Mesenteric fat pad (tissue), 1 donor: ENCODE measurements at places on chromosomes 6 and 20. TPM values are rescaled to one million over a fixed set of nuclear protein-coding genes. Genes with fewer than 3 reads are reported as not detected.

The PARD6B gene
- 2.0 TPM for total RNA-seq

GRCh38 chr6:155154158-155154830, 109.5 kb upstream of the CLDN20 start:
- no peak for DNase-seq

- DNase-seq, result no peak
Measured at GRCh38 chr6:49978332-49979226, 9.2 kb upstream of the DEFB113 start.

DNA sequence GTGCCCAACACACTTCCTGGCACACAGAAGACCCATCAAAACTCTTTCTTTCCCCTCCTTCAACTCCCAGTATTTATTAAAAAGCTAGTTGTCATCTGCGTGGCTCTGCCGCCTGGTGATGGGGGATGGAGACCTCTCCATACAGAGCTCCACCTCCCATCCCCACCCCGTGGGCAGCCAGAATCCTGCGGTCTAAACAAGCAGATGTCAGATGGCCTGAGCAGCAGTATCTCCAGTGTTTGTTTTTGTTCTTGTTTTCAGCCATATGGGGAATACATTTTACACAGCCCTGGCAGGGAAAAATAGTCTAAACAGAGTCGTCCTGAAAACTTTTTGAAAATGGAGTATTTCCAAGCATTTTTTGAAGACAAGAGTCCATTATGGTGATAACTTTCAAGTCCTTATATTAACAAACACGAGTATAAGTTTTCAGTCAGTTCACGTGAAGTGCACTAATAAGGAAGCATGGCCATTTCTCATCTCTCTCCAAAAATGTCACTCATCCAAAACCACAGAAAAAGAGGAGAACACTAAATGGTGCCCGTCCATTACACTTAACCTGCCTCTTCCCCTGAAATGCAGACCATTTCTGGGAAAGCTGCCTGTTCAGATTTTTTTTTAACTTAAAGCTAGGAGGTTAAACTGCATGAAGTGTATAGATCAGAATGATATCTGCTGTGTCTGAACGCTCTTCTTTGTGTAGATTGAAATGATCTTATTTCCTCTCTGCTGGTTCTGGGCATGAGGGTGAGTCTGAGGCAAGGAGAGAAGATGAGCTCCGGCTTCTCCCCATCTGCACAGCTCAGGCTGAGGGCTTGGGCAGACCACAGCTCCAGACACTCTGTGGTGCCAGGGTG, 91.0 kb downstream of the TCP11 start:
- no peak for DNase-seq

The HLA-DOB gene
- total RNA-seq, result not detected

DNA sequence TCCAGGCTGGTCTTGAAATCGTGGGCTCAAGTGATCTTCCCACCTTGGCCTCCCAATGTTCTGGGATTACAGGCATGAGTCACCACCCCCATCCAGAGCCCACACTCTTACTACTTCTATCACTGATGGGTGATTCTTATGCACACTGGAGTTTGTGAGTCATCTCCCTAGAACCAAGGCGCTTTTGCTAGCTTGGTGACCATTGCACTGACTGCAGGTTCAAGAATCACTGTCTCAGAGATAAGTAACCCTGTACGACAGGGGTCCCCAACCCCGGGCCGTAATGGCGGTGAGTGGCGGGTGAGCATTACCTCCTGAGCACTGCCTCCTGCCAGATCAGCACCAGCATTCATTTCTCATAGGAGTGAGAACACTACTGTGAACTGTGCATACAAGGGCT, 118.8 kb downstream of the MAP3K7 start:
- no peak for DNase-seq

DNA sequence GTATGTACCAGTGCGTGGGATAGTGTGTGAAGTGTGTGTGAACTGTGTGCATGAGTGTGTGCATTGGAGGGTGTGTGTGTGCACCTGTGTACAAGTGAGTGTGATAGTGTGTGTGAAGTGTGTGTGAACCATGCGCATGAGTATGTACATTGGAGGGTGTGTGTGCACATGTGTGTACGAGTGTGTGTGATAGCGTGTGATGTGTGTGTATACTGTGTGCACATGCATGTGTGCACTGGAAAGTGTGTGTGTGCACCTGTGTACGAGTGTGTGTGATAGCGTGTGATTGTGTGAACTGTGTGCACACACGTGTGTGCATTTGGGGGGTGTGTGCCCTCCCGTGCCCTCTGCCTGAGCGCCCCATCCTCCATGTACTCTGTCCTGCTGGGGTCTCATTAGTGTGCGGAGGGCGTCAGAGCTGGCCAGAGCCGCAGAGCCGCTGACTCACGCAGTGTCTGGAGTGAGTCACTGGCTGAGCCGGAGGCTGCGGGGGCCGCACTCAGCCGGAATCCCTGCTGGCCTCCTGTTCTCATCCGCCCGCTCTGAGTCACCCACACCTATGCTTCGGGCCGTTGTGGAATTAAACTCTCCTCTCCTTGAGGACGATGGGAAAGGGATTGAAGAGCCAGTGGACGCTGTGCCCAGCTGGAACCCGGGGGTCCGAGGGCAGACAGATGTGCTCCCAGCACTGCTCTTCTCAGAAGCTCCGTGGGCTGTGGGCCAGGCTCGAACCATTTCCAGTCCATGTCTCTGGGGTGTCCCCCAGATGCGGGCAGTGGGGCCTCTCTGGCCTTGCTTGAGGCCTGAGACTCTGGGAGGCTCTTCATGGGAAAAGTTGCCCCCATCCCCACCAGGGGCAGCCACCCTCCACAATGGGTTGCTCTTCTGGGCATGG, 27.3 kb upstream of the STX16 start:
- no peak for DNase-seq

The MYBL2 gene
- not detected for total RNA-seq

GRCh38 chr6:134099770-134100169, 47.3 kb upstream of the SLC2A12 start:
- DNase-seq, result no peak

The CAPN11 gene
- total RNA-seq, result 2.4 TPM

The ZC2HC1B gene
- total RNA-seq, result not detected

DNA sequence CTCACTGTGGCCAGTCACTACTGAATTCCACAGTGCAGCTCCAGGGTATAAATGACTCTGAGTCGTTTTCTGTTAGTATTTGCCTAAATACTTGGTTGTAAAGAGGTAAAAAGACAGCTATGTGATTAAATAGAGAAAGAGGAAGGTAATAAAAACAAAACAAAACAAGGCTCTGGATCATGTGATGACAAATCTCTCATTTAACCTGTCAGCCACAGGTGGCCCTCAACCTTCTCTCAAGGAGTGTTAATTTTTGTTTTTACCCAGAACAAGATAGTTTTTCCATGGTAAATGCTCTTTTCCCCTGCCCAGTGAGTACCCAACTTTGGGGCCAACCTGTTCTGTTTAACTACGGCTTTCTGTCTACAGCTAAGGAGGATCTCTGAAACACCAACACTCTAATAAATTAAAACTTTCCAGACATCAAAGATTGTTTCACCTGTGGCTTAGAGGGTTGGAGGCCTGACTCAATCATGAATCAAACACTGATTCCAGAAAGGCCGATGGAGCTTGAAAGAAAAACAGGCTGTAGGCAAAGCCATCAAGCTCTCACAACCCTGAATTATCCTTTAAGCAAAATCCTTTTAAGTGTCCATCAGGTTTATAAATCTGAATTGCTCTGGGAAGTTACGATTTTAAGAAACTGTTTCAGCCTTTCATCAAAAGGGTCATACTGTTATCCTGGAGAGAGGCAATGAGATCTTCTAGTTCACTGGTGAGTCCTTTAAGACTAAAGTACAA, 81.5 kb upstream of the BCLAF1 start:
- no peak for DNase-seq

The SGK2 gene
- 14.0 TPM for total RNA-seq

DNA sequence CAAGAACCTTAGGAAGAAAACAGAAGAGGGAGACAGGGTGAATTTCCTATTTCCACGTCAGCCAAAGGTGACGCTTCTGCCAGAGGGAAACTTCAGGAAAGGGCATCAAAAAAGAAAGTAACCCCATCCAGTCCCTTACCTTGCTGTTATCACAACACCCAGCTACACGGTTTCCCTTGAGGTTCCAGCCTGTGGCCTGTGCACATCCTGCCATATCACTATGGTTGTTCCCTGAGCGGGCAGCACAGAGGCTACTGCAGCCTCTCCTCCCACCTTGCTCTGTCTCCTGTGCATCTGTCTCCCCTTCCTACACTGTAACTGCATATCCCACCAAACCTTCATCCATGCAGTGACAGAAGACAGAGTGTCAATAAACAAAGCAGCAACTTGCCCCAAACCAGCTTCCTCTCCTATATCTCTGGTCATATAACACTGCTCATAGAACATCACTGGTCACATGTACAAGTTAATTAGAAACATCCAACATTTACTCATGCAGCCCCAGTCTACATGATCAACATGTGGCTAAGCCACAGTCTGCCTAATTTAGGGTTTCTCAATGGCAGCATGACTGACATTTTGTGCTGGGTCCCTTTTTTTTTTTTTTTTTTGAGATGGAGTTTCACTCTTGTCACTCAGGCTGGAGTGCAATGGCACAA, 54.7 kb downstream of the GFOD1 start:
- no peak for DNase-seq

The GSTA2 gene
- not detected for total RNA-seq

The IMPG1 gene
- not detected for total RNA-seq

GRCh38 chr6:91816335-91816734, 1229.5 kb upstream of the MAP3K7 start:
- no peak for DNase-seq

GRCh38 chr20:45020236-45020886, 54.0 kb downstream of the STK4 start:
- no peak for DNase-seq

The WFDC10B gene
- total RNA-seq, result not detected

GRCh38 chr20:23663180-23663579, 25.4 kb upstream of the CST3 start:
- no peak for DNase-seq

DNA sequence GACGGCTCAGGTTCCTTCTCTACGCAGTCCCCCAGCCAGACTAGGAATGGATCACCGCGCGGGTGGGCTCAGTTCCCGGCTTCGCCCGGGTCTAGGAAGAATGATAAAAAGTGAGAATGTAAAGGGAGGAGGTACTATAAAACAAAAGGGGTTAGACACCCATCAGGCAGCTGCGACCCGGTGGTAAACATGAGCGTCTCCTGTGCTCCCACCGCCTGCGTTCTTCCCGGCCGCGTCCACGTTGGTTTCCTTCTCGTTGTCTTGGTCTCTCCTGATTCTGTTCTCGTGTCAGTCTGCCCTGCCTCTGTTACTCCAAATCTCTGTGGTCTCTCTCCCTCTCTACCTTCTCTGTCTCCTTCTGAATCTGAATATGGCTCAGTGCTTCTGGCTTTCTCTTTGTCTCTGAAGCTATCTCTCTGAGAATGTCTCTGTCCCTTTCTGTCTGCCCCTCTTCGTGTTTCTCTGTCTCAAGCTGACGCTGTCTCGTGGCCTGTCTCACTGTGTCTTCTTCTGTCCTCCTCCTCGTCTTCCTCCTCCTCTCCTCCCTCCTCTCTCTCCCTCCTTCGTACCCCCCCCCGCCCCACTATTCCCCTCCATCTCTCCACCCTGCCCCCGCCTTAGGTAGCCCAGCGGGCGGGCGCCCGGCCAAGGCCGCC, 41.6 kb upstream of the FOXP4 start:
- DNase-seq, result no peak

- peak; percentile 79 for DNase-seq
Measured at GRCh38 chr6:33163540-33163939, 28.7 kb downstream of the COL11A2 start.

- no peak for DNase-seq
Measured at GRCh38 chr6:167963589-167964057, 33.8 kb upstream of the KIF25 start.

DNA sequence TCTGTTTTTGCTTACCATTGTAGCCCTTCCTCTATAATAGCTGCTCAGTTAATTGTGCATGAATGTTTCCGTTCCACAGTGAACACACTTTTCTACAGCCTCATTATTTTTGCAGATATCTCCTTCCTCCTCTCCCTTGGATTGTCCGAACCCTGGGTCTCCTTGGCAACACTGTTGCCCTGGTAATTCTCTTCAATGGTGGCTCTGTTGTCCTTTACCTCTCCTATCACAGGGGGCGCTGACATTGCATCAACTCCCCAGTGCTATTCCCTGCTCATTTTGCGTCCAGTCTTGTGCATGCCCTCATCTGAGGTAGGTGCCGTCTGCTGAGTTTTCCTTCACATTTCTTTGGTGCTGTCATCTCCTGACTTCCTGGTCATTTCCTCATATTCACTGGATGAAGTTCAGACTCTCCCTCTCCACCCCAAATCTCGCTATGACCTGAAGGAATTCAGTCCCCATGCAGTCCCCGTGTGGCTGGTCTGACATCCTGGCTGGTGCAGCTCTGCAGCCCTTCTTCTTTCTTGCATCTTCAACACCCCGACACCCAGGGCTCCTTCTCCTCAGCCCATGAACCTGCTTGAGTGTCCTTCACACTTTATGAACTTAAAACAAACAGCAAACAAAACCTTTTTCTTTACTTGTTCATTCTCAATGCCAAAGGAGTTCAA, 21.1 kb downstream of the PHACTR2 start:
- no peak for DNase-seq

DNA sequence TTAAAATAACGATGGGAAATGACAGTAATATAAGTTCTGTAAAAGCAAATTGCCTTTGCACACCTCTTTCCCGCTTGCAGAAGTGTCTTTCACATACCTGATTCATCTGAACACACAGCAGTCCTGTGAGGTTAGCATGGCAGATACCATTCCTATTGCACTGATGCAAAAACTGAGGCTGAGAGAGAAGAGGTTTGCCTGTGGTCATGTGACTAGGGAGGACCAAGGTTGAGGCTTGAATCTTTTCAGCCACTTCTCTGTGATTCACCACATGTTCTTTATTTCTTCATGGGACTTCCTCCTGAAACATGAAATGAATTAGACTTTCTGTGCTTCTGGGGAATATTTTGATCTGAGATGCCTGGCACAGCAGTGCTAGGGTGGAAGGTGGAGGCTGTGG, 92.9 kb downstream of the VEGFA start:
- DNase-seq, result no peak

GRCh38 chr6:25223490-25223991, 55.6 kb upstream of the CARMIL1 start:
- DNase-seq, result no peak

GRCh38 chr6:9606435-9607134, 808.3 kb downstream of the TFAP2A start:
- no peak for DNase-seq

GRCh38 chr6:75843396-75843795, 94.4 kb downstream of the MYO6 start:
- no peak for DNase-seq

- DNase-seq, result no peak
Measured at GRCh38 chr6:22575190-22575589, 5.8 kb downstream of the HDGFL1 start.

GRCh38 chr6:137076277-137077068, 31.7 kb upstream of the IL20RA start:
- DNase-seq, result no peak

GRCh38 chr6:12314751-12315150, 24.6 kb downstream of the EDN1 start:
- no peak for DNase-seq
